ENCODE measurements at places on chromosomes 2 and 18.

DNA sequence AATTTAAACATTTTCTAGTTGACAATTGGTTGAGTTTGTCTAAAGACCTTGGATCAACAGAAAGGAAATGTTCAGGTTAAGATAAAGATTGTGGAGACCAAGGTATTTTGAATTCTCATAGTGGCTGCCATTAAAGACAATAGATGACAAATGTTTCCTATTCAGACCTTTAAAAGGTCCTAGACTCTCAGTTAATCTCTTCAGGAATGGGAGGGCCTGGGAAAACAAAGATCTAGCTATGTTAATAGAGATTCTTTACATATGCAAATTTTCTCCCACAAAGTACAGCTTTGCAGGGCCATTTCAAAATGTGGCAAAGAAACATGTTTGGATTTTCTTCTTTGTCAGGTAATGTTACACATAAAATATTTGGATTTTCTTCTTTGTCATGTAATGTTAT, 403.9 kb downstream of the SPAG16 start:
- DNase-seq = no peak

DNA sequence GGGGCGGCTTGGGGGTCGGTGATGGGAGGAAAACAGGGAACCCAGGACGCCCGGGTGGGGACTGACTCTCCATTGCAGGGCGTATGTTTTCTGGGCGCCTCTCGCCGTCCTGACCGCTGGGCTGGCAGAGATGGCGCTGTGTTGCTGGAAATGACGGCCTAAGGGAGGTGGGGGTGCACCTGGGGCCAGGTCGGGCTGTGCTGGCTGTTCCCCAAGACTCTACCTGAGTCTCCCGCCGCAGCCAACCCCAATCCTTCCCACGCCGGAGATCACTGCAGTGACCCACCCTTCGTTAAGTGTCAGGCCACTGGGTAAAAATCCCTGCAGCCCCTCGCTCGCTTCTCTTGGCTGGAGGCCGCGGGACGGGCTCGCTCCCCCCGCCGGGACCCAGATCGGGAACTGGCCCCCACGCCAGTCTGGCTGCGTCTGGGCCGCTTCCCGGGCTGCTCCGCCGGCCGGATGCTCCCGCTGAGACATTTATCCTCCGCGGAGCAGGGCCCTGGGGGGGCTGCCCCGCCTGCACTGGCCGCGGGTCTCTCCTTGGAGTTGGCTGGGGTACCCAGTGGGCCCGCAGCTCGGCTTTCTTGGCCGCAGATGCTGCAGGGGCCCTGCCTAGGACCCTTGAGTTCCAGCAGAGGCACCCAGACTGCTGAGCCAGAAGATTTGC, 7.8 kb upstream of the ARMC9 start:
- DNase-seq = no peak

- no peak for DNase-seq
Measured at GRCh38 chr2:54581326-54582039, 125.4 kb downstream of the SPTBN1 start.

- no peak for DNase-seq
Measured at GRCh38 chr2:47719099-47719498, 63.8 kb upstream of the MSH6 start.

DNA sequence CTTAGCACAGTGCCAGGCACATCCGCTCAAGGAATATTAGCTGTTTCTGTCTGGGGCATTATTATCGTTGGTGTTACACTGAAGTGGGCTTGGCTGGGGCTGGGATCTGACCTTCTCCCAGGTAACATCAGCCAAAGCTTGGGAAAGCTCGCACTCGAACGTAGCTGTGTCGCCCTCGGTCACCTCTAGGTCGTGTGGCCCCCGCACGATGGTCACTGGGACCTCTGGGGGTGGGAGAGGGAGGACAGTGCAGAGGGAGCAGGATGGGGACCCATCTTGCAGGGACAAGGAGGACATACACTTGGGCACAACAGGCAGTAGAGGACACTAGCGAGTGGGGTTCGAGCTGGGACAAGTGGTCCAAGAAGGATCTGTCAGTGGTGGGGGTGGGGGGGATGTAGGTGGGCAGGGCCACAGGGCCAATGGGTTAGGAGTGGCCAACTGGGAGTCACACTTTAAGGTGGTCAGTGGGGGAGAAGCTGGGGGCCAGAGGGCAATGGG, 9.7 kb downstream of the TMEM198 start:
- DNase-seq = no peak

DNA sequence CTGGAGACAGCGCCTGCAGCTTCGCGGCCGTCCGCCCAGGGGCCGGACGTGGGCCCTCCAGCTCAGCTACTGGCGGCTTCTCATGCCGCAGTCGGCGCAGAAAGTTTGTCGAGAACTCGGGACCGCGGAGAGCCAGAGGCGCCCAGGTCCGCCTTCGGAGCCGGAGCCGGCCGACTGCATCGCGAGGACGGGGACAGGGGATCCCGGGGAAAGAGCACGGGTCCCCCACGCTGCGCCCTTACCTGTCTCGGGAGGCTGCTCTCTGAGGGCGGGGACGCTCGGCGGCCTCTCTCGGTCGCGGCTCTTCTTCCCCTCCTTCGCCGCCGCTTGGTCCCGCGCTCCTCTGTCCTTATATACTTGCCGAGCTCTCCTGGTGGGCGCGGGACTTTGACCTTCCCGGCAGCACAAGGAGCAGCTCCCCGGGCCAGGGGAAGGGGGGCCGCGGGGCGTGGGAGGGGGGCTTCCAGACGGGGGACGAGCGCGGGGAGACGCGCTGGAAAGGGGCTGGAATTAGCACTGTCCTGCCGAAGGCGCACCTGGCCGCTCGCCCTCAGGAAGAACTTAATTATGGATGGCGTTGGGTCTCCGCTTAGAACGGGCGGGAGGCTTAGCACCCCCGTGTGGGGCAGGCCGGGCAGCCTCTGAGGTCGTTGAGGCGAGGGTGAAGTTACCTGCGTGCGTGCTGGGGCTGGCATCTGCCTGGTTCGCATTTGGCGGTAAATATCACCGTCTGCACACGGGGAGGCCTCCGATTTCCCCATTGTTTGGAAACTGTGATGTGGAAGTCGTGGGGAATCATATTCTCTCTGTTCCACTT, at the start of gene POMC:
POMC (minus strand) TSS at position 325 of the 817 bp plus-strand sequence. CDS start 3,808 bp downstream, outside the sequence.
- no peak for DNase-seq

DNA sequence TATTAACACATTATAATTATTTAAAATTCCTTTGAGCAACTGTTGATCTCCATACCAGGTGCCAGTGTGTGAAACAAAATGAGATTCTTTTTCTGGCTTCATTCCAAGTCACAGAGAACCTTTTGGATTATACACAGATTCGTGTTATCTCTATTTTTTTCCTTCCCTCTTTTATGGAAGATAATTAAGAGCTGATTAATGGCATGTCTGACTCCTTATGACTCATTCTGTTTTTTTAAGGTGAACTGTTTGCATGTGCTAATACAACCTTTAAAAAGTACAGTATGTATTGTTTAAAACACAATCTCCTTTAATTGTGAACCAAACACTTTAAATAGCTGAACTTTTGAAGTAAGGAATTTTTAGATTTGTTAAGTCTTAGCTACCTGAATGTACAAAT, 39.3 kb downstream of the PELI1 start:
- DNase-seq = no peak

GRCh38 chr2:165008730-165009315, 53.5 kb upstream of the SLC38A11 start:
- DNase-seq = no peak

DNA sequence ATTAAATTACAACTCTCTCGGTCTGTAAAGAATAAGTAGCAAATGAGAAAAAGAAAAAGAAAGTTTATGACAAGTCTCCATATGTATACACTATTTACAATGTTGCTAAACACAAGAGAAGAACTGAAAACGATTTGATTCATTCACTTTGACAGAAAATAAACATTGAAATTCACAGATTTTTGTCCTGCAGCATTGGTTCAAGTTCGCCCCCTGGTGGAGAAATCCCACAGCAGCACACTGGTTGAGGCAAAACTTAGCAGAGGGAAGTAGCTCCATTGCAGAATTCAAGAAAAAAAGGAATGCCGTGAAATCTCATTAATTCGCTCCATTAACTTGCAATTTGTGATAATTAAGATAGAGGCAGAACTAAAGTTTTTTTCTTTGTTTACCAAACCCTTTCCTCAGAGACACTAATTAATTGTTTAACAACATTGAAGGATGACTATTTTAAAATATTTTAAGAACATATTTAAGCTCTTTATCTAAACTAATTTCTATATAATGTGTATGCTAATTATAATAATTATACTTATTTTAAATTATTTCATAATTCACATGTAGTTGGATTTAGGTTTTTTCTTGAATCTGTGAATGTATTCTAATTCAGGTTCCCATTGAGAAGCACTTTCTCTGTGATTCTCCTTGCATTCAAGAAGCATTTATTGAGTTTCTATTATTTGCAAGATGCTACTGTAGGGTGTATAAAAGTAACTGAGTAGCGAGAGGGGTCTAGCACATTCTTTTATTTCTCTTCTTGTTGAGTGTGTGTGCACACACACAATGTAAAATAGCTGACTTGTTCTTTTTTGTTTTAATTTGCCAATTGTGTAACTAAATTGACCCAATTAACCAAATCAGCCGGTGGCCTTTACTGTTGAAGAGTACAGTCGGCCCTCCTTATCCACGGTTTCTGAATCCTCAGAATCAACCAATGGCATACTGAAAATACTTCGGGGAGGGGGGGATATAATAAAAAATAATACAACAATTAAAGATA, 74.1 kb downstream of the COL4A3 start:
- peak; percentile 65 for DNase-seq

GRCh38 chr2:171964308-171964707, 35.4 kb upstream of the METAP1D start:
- DNase-seq = no peak

GRCh38 chr2:43715300-43716098, 39.3 kb upstream of the C1GALT1C1L start:
- DNase-seq = no peak

GRCh38 chr2:218066926-218067515, 2.0 kb upstream of the RUFY4 start:
- no peak for DNase-seq

DNA sequence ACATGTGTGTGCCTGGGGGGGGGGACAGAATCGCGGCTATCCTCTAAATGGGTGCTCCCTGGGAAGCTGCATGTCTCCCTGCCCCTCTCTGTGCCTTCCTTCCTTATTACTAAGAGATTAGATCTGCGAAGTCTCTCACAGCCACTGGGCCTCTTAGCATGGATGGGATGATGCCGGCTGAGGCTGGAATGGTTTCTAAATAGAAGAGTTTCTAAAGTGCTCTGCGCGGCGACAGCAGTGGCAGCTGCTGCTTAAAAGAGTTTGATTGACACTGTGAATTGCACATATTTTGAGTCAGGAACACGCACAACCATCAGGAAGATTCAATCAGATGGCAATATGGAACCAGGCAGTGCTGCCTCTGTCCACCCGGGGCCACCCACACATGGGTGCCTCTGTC, 163.8 kb downstream of the CLIP4 start:
- DNase-seq = no peak

GRCh38 chr2:238032755-238033337, 28.0 kb upstream of the SCLY start:
- no peak for DNase-seq

DNA sequence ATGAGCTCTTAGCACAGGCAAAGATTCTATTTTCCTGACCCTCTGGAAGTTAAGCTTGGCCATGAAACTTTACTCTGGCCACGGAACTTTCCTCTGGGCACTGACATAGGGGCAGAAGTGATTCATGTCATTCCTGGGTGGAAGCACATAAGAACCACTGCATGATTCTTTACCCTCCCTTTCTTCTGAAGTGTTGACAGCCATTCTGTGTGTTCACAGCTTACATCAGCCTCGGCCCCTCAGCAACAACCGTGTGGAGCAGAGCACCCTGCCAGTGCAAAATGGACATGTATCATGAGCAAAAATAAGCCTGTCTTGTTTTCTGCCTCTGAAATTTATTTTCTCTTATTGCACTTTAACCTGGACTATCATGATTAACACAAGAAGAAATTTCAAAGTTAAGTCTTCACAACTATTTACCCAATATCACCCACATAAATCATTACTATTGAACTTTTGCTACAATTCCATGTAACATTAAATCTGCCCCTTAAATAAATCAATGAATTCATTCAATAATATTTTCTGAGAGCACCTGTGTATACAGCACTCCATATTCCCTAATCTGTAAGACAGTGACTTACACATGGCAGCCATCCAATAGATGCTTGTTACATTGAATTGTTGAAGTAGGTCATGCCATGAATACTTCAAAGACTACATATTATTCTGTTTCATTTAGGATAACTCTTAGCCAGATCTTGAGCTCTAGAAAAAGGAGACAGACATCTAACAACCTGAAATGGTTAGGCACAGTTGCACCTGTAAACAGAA, 531.9 kb downstream of the IRS1 start:
- no peak for DNase-seq

GRCh38 chr18:40371673-40372072, 1583.4 kb upstream of the PIK3C3 start:
- no peak for DNase-seq

- no peak for DNase-seq
Measured at GRCh38 chr2:206869824-206870495, 69.4 kb upstream of the CPO start.

GRCh38 chr2:240788482-240788881, 31.5 kb downstream of the KIF1A start:
- no peak for DNase-seq

DNA sequence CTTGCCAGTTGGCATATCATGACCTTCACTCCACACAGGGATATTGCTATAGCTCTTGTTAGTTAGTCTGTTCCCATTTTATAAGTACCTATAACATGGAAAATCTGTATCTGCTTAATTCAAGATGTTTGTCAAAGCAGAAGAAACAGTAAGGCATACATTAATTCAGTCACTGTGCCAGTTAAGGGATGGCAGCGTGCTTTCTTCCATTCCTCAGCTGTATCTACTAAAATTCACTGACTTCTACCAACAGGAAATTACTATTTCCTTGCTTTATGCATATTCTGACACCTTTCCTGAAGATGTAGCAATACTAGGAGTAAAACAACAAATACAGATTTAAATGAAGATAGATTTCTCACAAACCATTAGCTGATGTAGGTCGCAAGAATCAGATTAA, 59.9 kb downstream of the RNF152 start:
- no peak for DNase-seq

DNA sequence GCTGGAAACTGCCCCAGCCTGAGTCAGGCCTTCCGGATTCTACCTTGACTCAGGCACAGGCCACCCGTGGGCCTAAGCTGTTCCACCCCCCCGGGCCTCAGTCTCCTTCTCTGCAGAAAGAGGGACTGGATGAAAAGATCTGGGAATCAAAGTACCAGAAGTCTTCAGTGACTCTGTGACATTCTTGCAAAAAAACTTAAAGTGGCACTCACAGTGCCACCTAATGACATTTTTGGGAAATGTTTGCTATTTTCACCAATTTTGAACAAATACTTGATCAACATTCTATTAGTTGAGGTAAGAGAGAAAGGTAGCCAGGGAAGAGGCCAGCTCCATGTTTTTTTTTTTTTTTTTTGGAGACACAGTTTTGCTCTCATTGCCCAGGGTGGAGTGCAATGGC, 48.3 kb upstream of the ACAA2 start:
- DNase-seq = no peak

- no peak for DNase-seq
Measured at GRCh38 chr18:37514953-37515352, 50.6 kb downstream of the CELF4 start.

GRCh38 chr2:43073401-43073825, 153.0 kb downstream of the ZFP36L2 start:
- no peak for DNase-seq
